T-helper 1 cell (primary cell): ENCODE measurements at places on chromosomes 2 and 18.

DNA sequence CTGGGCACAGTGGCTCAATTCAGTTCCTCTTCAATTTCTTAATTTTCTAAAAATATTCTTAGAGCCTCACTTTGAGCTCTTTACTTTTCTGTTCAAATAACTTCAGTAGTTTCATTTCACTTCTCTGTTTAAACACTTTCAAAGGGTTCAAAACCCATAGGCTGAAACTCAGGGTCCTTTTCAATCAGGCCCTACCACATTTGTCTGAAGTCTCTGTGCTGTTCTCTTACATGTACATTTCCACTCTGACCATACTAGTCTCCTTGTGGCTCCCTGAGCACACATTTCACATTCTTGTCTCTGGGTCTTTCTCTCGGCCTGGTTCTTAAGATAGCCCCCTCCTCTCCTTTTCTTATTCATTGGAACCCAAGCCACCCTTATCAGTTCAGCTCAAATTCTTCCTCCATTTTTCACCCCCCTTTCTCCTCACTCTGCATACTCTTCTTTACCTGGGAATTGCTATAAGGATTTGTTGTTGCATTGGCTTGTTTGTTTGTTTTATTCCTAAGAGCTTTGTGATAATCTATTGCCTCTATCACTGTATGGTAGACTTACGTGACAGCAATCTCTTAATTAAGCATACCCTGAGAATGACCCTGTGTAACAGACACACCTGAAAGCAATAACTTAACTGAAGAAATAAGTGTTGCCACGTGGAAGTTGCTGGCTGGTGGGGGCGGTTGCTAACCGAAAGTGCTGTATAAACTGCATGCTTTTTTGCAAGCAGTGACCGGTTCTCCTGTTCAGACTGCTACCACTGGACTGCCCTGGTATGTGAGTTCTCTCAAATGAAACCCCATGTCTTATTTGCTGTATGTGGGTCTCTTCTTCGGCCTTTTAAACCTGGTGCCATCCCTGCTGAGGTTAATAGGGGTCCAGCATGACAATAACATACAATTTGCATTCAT, 27.7 kb upstream of the ACADL start:
- DNase-seq, result no peak

GRCh38 chr2:123870881-123871276, 154.2 kb upstream of the CNTNAP5 start:
- DNase-seq, result no peak

GRCh38 chr2:236856848-236857235, 228.8 kb upstream of the COPS8 start:
- no peak for DNase-seq

DNA sequence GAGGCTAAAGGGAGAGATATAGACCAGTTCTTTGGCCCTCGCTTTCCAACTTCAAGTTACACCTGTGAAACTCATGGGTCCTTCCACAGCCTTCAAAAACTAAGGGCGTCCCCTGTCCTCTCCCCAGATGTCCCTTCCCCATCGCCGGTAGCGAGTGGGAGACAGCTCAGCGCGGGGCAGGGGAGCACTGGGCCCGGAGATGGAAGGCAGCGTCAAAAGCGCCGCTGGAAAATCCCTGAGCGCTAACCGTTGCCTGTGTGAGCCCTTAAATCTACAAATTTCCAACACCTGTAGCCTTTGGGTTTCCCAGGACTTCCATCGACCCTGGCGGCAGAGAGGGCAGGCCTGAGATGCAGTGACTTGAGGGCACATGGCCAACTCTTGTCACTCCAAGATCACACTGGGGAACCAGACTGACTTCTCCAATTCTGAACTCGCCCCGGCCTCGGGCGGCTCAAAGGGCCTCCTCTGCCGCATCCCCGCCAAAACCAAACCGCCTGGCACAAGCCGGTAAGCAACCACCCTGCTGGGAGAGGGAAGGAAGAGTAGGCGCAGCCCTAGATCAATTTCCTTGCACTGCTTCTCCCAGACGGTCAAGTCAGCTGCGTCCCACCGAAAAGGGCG, 879 bp upstream of the EPAS1 start:
- DNase-seq, result no peak

DNA sequence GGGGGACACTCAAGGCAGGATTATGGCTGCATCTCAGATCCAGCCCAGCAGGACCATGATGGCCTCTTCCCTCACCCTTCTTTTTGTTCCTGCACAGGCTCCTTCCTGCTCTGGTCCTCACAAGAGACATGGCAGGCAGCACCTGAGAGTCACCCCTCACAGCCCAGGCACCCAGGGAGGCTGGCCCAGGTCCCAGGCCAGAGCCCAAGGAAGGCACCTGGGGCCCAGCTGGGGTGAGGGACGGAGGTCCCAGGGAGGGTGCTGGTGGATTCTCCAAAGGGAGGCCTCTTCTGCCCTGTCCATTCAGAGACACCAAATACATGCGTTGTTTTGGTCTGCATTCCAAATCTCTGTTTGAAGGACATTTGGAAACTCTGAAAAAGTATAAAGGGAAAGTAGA, 285.4 kb upstream of the HS6ST1 start:
- DNase-seq, result no peak

GRCh38 chr18:42915299-42915698, 200.2 kb downstream of the RIT2 start:
- no peak for DNase-seq

DNA sequence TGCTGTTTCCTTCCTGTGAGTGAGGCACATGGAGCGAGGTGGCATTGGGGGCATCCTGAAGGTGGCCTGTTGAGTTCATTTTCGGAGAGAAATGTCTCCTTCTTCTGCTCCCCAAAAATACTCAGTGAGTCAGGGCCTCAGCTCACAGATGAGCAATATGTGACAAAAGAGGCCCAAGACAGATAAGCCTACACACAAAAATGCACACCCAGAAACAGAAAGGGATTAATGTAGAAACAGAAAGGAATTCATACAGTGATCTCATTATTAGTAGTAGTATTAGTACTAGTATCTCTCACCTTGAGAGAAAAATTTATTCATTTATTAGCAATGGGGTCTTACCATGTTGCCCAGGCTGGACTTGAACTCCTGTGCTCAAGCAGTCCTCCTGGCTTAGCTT, 5.1 kb downstream of the GPR75 start:
- DNase-seq, result no peak

- no peak for DNase-seq
Observed at GRCh38 chr2:3563521-3563976, 5.4 kb upstream of the RNASEH1 start.

- DNase-seq, result no peak
Observed at GRCh38 chr2:101113441-101114267, 37.5 kb downstream of the TBC1D8 start.

GRCh38 chr2:173708806-173709205, 256.4 kb downstream of the SP3 start:
- DNase-seq, result no peak

GRCh38 chr2:203535784-203536585, 884 bp upstream of the RAPH1 start:
- no peak for DNase-seq

GRCh38 chr2:133287709-133288108, 280.6 kb downstream of the NCKAP5 start:
- DNase-seq, result no peak

DNA sequence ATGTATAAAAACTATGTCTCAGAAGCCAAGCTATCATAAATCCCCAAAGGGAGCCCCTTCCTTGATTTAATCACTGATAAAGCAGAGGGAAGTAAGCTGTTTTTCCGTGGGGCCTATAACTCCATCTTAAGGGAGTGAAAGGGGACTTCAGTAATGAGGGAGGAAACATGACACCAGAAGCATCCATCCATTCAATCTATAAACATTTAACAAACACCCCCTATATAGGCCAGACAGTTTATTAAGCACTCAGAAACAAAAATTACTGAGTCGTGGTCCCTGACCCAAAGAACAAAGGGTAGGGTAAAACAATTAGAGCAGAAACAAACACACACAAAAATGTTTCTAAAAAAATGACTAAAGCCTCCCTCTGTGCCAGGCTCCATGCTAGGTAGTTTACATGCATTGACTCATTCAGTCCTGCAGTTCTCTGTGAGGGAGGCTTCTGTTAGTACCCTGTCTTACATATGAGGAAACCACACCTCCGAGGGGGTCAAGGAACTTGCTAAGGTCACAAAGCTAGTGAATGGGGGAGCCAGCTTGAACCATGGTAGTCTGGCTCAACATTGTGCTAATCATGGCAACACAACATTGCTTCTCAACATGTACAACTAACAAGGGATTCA, 472.1 kb downstream of the CDH2 start:
- DNase-seq, result no peak

DNA sequence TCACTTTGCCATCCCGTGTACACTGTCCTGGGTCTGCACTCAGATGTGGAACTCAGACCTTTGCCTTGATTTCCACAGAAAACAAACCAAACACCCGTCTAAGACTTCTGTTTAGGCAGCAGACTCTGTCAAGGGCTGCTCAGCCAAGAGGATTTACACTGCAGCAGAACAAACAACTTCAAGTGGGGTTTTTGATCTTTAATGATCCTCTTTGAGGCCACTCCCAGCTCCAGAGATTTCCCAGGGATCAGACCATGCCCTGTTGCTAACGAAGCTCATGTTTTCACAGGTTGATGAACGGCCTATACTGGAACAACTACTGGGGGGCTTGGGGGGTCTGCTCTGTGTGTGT, 52.5 kb upstream of the LGALSL start:
- no peak for DNase-seq

GRCh38 chr18:52403291-52404021, 63.5 kb downstream of the DCC start:
- no peak for DNase-seq

DNA sequence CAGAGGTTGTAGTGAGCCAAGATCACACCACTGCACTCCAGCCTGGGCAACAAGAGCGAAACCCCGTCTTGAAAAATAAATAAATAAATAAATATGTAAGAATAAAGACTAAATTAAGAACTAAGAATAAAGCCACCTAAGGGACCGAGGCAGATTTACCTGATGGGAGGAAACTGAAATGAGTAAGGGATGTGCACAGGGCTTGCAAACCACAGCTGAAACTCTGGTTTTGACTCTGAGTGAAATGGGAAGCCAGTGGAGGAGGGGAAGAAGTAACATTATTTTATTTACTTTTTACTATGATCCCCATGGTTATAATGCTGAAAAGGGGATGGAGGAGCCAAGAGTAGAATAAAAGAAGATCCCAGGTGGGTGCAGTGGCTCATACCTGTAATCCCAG, 107.3 kb downstream of the CABYR start:
- peak; percentile 56 for DNase-seq
